WTC11 (cell line): ENCODE measurements at places on chromosomes 2 and 18.

GRCh38 chr2:41867553-41867952 lies 180.3 kb upstream of the PKDCC start:
- DNase-seq: no peak

DNA sequence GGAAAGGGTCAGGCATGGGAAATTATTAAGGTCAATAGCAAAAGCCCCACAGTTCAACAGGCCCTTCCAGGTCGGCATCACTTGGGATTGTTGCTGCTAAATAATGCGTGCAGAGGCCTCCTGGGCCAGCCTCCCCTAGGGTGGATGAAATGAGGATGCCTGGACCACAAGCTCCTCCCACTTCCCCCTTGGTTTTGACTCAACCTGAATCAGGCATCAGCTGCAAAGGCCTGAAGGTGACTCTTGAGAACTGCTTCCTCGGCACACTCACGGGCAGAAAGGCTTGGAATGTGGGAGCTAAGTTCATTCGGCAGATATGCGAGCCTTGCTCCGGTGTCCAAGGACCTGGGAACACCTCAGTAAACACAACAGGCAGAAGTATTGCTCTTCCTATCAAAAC lies 69.3 kb downstream of the MBP start:
- no peak for DNase-seq

DNA sequence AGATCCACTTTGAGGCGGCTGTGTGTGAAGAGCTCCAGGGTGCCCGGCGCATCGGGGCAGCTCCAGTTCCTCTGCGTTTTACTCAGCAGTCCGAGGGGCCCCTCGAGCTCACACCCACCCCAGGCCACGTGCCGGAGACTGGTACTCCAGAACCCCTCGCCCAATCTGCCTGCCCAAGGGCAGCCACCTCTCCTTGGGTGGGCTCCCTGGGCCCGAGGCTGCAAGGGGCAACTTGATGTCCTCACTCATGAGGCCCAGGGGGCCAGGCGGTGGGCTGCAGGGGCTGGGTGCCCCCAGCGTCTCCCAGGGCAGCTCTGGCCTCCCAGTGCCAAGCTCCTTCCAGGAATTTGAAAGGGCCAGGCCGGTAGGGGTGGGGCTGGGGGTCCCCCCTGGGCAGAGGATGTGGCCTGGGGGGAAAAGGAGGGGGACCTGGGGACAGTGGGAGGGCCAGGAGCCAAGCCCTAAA lies 16.7 kb downstream of the RAMP1 start:
- DNase-seq: no peak

DNA sequence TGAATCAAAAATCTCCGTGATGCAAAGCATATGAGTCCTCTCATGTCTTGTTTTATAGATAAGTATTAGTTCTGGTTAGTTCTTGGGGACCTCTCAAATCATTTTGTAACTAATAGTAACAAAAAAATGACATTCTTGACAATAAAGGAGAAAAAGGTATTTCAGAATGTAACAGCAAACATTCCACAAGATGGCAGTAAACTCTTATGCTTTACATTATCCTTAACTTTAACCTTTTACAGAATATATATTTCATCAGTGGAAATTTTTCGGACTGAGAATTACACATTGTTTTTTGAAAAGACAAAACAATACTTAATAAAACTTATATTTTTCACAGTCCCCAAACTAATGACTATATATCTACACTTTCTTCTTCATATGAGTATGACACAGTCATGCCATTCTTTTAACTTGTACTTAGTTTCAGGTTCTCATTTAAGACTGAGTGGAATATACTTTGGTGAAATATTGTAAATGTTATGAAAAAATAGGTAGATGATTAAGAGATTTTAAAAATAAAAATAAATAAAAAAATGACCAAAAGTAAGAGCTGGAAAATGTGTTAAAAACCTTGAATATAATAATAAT lies 142.9 kb upstream of the NXPH2 start:
- DNase-seq: no peak

DNA sequence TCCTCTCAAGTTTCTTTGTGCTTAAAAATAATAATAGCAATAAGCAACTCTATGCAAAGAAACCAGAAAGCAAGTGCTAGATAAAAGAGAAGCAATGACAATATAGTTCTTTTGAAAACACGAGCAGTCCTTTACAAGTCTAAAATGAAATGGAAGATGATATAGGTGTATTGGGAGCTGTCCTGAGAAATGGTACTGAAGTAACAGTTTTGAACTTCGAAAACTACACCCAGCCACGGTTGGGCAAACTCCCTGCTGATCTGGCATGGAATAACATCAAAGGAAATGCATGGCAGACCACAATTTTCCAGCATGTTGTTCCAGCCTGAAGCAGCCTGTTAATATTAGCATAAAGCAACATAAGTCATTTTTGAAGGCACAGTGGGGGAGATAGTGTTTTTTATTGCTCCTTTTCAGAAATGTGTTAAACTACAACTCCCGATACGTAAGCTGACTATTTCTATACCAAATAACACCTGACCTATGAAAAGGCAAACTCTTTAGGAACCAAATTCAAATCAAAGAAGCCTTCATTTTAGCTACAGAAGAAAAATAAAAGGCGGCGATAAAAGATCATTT lies 596.1 kb upstream of the KLHL29 start:
- DNase-seq: no peak

DNA sequence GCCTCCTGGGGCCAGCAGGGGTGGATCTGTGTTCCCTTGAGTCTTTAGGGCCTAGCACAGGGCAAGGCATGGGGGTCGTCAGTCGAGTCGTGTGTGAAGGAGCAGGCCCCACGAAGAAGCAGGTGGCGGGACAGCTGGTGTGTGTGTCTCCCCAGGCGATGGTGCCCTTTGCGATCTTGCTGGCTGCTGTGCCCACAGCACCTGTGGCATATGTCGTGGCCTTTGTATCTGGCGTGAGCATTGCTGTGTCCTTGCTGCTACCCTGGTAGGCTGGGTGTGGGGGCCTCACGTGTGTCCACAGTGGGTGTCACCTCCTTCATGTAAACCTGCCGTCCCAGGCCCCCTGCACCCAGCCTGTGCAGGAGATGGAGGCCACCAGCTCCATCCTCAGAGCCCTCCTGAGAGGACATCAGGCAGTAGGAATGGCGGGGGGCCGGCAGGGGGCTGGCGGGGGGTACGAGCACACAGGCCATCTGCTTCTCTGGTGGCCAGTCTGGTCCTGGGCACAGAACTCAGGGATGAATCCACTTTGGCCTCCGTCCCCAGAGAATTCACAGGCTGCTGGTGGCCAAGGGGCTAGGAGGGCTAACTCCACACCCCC lies 13.2 kb downstream of the MFSD2B start:
- no peak for DNase-seq

DNA sequence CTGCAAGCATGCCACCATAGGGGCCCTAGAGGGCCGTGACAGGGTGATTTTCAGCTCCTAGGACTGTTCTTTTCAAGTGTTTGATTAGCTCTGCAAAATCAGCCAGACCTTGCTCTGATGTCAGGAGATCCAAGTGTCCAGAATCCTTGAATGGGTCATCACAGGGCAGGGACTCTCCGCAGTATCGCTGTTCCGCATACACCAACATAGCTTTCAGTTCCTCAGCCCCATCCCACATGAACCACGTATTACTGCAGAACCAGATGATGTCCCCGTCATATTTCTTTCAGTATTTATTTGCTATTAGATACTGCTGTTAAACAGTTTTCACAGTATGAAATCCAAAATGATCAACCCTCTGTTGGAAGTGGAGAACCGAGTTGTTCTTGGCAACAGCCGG lies 46.6 kb upstream of the RFX8 start:
- no peak for DNase-seq

GRCh38 chr2:74461187-74462053 lies 3.2 kb downstream of the WBP1 start:
- peak; percentile 59 for DNase-seq

GRCh38 chr2:65813631-65814173 lies 381.3 kb upstream of the SPRED2 start:
- no peak for DNase-seq

GRCh38 chr2:17148407-17149145 lies 369.7 kb downstream of the RAD51AP2 start:
- DNase-seq: peak; percentile 55

DNA sequence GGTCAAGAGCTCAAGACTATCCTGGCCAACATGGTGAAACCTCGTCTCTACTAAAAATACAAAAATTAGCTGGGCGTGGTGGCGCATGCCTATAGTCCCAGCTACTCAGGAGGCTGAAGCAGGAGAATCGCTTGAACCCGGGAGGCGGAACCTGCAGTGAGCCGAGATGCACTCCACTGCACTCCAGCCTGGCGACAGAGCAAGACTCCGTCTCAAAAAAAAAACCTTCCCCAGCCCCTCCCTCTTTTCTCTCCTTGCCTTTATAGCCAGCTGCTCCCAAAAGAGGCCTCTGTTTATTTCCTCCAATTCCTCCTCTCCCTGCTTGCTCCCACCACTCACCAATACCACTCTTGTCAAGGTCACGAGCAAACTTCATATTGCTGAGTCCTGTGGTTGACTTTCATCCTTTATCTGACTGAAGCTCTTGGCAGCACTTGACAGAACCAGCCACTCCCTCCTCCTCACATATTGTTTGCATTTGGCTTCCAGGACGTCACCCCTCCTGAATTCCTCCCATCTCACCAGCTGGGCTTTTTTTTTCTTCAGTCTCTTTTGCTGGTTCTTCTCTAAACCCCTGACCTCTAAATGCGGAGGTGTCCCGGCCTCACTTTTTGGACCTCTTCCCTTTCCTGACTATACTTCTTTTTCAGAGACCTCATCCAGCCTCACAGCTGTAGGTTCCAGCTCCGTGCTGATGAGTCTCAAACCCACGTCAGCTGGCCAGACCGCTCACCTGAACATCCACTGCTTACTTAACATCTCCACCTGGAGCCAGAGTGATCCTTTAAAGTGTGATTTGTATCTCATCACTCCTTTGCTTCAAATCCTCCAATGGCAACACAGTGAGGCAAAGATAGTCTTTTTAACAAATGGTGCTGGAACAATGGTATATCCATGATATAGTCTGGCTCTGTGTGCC lies 84.6 kb upstream of the CAB39 start:
- DNase-seq: no peak

DNA sequence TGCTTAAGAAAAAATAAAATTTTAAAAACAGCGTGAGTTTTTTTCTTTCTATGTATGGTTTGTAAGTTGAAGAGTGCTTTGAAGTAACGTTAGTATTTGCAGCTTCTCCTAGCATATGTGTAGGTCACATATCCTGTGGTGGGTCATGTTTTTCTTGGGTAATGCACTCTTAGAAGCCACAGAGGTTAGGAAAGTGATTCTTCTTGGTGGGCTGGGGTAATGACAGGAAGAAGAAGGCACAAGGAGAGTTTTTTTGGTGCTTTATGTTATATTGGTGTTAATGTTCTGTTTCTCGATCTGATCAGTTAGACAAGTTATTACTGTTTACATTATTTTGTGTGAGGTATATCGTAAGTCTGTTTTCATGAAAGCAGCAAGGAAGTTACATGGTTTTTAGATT lies 109.0 kb downstream of the ICA1L start:
- no peak for DNase-seq

- no peak for DNase-seq
Measured at GRCh38 chr2:200466425-200467418, 43.1 kb downstream of the KCTD18 start.

GRCh38 chr2:152246686-152247336 lies 71.2 kb upstream of the STAM2 start:
- DNase-seq: no peak

- DNase-seq: no peak
Measured at GRCh38 chr2:104793966-104794365, 59.9 kb upstream of the POU3F3 start.

GRCh38 chr2:30847841-30848240 lies 40.6 kb upstream of the CAPN13 start:
- DNase-seq: no peak

- no peak for DNase-seq
Measured at GRCh38 chr2:180314086-180314485, 307.0 kb upstream of the CWC22 start.

- no peak for DNase-seq
Measured at GRCh38 chr18:45287531-45287930, 327.7 kb upstream of the SLC14A2 start.

DNA sequence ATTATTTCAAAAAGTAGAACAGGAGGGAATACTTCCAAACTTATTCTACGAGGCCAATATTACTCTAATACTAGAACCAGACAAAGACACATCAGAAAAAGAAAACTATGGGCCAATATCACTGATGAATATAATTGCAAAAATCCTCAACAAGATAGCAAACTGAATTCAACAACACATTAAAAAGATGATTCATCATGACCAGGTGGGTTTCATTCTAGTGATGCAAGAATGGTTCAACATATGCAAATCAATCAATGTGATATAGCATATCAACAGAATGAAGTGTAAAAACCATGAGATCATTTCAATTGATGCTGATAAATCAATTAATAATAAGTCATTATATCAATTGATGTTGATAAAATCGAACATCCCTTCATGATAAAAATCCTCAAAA lies 22.4 kb upstream of the EML6 start:
- DNase-seq: no peak

DNA sequence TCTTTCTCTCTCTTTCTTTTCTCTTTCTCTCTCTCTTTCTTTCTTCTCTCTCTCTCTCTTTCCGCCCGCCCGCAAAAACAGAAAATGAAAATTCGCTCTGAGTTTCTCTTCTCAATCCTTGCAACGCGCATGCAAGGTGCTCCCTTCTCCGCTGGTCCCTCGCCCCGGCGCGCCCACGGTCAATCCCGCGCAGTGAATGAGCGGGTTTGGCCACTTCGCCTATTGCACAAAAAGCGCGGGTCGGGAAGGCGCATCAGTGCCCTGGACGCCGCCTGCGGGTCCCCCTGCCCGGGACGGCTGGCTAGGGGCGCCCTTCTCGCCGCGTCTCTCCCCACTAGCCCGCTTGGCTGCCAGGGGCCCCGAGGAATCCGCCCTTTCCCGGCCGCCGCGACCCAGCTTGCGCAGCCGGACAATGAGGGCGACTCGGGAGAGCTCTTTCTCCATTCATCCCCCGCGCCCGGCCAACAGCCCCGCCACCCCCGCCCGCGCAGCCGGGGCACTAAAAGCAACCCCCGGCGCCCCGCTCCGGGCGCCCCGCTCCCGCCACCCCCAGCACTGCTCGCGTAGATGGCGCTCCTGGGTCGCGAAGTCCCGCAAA lies 706 bp downstream of the LAMA1 start:
- DNase-seq: peak; percentile 60

- DNase-seq: no peak
Measured at GRCh38 chr2:15298770-15299169, 262.4 kb downstream of the NBAS start.

DNA sequence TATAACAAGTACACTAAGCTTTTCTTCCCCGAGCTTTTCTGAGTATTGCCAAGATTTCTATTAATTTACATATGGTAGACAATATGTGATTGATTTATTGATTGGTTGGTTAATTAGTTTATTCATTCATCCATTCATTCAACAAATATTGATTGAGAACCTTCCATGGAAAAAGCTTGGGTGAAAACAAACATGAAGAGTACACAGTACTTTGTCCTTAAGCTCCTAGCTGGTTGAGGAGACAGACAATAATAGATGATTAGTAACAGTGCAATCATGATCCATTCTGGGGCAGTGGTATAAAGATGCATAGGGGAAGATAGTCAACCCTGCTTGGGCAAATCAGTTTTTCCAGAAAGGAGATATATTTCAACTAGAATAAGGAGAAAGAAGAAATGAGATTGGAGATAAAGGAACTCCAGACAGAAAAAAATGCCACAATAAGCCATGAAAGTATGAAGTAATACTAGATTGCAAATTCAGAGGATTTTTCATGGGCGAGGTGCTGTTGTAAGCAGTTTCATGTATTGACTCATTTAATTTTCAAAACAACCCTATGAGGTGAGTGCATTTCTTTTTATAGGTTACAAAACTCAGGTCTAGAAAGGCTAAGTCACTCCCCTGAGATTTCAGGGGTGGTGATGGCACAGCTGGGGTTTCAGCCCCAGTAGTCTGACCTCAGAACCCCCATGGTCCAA lies 129.5 kb downstream of the RND3 start:
- DNase-seq: no peak
